Erythroblast (primary cell): ENCODE measurements at places on chromosomes 6 and 20.
A peak's percentile ranks its signal among the peaks of the same experiment; 100 is the strongest.

GRCh38 chr20:51023617-51024155 is 779 bp upstream of the KCNG1 start:
- no peak for DNase-seq

DNA sequence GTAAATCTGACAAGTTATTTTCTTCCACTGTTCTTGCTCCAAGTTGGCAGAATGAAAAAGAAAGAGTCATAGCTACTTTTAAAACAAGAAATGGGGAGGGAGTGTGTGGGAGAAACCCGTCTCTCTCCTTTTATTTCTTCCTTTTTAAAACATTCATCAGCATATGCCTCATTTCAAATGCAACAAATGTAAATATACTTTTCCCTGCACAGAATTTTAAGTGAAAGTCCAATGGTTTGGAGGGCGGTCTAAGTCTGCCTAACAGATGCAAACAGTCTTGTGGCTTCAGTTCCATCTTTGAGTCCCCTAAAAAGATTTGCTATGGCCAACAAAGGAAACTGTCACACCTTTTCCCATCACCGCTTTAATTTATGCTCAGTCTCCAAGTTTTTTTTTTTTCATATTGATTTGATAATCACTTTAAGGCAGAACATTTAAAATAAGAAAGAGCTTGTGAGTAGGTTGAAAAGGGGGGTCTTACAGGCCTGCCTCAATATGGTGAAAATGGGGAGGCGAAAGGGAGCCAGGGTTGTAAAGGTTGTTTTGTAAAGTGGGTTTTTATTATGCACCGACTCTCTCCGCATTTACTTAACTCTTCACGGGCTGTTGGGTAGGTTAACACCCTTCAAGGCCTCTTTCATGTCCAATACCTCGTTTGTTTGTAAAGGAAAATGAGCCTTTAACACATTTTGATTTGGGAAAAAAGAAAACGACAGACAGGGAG is 4.6 kb downstream of the TFAP2D start:
- no peak for DNase-seq

DNA sequence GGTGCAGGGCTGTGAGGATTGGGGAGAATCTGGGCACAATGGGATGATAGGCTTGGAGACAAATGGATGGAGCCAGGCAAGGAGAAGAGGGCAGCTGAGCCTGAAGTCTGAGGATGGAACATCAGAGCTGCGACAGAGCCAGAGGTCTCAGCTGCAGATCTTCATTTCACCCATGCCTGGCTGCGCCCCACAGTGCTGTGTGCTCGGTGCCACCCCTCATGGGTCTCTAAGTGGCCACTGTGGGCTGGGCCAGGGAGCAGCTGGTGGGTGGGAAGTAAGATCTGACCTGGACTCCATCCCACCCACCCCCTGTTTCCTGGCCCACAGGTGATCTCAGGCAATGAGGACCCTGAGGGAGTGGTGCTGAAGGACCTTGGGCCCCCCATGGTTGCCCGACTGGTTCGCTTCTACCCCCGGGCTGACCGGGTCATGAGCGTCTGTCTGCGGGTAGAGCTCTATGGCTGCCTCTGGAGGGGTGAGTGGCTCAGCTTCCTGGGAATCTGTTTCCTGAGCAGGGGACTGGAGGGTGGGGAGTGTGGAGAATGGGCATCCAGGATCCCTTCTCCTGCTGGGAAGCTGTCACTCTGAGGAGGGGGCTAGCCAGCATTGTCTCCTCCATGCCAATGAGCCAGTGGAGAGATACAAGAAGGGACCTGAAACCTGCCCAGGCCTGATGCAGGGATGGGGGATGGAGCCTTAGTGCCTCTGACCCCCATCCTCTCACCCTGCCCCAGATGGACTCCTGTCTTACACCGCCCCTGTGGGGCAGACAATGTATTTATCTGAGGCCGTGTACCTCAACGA is 6.5 kb downstream of the DDR1 start:
- DNase-seq, result no peak

- DNase-seq, result peak; percentile 6
These were observed 543.4 kb downstream of the CD83 start for GRCh38 chr6:14660806-14661579.

DNA sequence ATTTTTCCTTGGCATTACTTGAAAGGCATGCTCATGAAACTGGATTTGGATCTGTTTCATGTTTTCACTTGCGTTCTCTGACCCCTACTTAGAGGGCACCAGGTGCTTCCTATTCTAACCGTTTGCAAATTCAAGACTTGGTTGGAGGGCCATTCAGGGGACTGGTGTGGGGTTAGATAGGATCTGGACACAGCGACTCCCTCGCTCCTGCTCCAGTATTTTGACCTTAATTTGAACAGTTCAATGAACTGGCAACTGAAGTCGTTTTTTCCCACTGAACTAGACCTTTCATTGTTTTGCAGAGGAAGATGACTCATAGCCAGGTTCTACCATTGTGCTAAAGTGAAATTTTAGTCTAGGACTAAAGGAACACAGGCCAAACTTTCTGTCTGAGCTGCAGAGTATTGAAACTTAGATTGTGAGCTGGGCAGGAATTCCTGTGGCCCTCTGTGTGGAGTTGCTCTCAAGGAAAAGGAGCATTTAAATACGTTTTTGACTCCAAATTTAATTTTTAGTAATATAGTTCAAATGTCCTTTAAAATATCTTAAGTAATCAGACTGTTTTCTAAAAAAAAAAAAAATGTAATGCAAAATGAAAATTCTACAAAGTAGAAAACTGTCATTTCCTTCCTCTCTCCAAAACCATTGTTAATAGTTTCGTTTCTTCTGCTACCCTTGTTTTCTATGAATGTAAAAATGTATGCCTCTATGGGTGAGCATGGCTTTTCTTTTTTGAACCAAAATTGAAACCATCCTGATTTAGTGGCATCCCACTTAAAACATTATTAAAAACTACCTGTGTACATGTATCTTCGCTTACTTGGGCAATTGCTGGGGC is 64.8 kb downstream of the UTRN start:
- DNase-seq, result no peak
